ENCODE measurements at places on chromosomes 6 and 20.
A peak's percentile ranks its signal among the peaks of the same experiment; 100 is the strongest.

DNA sequence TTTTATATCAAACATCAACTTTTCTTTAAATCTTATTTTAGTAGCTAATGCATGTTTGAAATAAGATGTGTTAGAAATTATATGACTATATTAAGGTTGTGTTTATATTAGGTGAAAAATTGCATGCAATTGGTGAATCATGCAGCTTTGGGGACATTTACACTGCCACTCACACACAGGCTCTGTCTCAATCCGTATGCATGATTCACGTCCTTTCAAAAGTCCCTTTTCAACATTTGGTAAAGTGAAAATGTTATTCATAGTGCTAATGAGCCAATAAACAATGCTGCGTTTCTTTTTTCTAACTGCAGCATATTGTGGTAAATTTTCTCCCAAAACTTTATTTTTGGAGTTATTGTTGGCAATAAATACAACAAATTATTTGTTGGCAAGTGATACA is 198.0 kb downstream of the FUT9 start:
- no peak for DNase-seq

DNA sequence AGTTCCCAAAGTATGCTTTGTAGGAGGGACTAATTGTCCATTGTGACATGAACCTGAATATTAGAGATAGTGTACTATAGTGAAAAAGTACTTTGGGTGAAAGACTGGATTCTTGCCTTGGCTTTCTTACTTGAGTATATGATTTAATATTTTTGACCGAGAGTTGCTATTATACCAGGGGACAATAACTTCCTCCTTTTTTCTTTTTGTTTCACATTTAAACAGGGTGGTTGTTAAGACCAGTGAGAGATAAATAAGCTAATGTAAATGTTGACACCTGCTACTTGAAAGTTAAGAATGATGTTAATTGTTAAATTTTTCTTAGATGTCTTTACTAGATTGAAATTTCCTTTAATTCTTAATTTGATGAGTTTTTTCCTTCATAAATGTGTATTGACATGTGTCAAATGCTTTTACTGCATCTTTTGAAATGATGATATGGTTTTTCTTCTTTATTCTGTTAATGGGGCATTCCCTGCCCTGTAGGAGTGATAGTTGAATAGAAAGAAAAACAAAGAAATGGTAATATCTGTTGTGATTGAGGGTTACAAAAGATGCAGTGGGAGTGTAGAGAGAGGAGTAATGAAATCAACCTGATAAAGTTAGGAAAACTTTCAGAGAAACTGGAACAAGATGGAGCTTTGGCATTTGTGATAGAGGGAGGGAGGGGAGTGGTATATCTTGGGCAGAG is 48.4 kb downstream of the ZFAND3 start:
- DNase-seq, result no peak

- DNase-seq, result no peak
Measured at GRCh38 chr6:123986938-123987337, 183.3 kb downstream of the NKAIN2 start.

- DNase-seq, result peak; percentile 33
Measured at GRCh38 chr20:47244451-47244850, 112.0 kb downstream of the ZMYND8 start.
